Osteocyte (in vitro differentiated cells): ENCODE measurements at places on chromosomes 11 and 22.
A peak's percentile ranks its signal among the peaks of the same experiment; 100 is the strongest.

DNA sequence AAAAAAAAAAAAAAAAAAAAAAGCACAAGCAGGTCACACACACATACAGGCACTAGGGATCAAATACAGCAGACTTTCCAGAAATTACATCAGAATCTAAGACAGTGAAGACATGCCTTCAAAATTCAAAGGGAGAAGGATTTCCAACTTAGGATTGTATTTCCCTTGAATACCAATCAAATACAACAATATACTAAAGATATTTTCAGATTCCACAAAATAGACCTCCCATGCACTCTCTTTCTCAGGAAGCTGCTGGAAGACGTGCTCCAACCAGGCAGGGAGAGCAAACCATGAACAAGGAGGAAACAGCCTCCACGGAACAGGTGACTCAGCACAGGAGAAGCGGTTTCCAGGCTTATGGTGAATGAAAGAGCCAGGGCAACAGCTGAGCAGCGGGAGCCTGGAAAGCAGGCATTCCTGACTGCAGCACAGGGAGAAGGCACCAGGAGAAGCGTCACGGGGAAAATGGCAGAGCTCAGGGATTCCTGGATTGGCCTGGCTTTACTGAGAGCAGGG, 32.0 kb downstream of the TMEM184B start:
- H3K4me3 ChIP-seq = peak overlapping the region; percentile 41
- peaks cover 54% of the 10 kb centered on the region for H3K4me1 ChIP-seq
- peaks cover 6% of the 10 kb centered on the region for H3K36me3 ChIP-seq
- H3K27ac ChIP-seq = peak overlapping the region; percentile 90
- H3K27me3 ChIP-seq = no peaks in the 10 kb centered on the region

DNA sequence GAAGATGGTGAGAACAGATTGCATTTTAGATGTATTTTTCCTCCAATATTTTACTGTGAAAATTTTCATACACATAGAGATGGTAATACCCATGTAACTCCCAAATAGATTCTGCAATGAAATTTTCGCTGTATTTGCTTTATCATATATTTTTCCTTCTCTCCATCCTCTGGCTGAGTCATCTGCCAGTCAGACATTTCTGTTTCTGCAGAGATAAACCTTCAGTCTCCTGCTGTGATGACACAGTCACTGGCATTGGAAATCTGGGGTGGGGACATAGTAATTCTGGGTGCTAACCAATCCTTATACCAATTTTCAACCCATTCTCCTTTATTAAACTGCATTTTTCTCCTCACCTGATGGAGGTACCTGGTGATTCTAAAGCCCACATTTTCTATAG, 33.7 kb downstream of the SVIP start:
- no peak overlapping the region for H3K27ac ChIP-seq
- H3K4me3 ChIP-seq = no peak overlapping the region
- H3K36me3 ChIP-seq = no peaks in the 10 kb centered on the region
- DNase-seq = no peak

- H3K36me3 ChIP-seq = peaks cover 4% of the 10 kb centered on the region
- peaks cover 9% of the 10 kb centered on the region for H3K4me1 ChIP-seq
- no peak for DNase-seq
- H3K27ac ChIP-seq = no peak overlapping the region
- no peak overlapping the region for H3K4me3 ChIP-seq
- H3K27me3 ChIP-seq = no peaks in the 10 kb centered on the region
Observed at GRCh38 chr11:89452780-89453179, 38.4 kb downstream of the NOX4 start.

DNA sequence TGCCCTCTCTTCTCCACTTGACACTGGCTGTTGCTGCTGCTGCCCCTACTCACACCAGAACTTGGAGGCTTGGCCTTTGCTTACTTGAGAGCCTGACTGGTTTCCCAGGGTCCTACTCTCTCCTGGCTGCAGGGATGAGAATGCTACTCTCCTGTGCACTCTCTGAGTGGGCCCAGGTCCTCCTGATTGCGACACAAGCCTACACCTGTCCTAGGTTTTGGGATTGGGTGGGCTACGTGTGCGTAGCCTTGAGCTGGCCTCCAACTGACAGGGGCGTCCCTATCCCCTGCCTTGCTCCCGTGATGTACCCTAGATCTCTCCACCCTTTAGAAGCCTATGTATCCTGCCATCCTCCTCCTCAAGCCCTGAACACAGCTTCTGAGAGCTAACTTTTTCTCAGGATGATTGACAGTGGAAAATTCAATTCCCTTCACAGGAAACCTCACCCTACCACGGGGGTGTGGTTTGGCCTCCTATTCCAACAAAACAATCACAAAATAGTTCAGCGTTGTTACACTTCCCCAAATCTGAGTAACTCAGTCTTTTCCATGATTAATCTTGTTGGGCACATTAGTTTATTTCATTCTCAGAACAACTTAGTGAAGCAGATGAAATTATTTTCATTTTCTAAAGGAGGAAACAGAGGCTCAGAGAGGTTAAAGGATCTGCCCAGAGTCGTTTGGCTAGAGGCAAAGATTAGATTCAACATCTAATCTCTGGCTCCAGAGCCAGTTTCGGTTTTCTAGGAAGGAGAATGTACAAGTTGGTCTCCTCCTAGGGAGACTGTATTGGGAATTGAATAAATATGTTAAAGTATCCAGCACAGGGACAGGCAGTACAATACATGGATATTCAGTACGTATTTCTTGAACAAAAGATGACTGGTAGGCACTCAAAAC, 17.6 kb upstream of the AMOTL1 start:
- no peak for DNase-seq
- peaks cover 57% of the 10 kb centered on the region for H3K4me1 ChIP-seq
- no peaks in the 10 kb centered on the region for H3K36me3 ChIP-seq
- peak overlapping the region; percentile 15 for H3K4me3 ChIP-seq

DNA sequence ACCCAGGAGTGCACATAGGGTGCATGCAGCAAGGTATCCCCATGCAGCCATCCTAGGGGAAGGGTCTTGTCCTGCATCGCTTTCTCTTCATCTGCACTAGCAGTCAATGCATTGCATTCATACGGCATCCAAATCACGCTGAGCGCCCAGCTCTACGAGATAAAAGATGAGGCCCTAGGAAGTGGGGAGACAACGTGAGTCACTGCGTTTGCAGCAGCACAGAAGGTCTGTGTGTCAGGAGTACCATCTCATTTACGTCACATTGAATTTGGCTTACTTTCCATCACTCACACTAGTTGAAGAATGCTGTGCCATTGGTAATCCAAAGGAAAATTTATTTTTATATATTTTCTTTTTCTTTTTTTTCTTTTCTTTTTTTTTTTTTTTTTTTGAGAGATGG, 2.5 kb upstream of the ST14 start:
- no peak overlapping the region for H3K27ac ChIP-seq
- H3K27me3 ChIP-seq = peaks cover 32% of the 10 kb centered on the region
- DNase-seq = no peak
- H3K36me3 ChIP-seq = no peaks in the 10 kb centered on the region
- peaks cover 22% of the 10 kb centered on the region for H3K4me1 ChIP-seq
